ENCODE measurements at places on chromosomes 11 and 22.
A peak's percentile ranks its signal among the peaks of the same experiment; 100 is the strongest.

GRCh38 chr11:7575841-7576725, 62.3 kb downstream of the PPFIBP2 start:
- DNase-seq = no peak

DNA sequence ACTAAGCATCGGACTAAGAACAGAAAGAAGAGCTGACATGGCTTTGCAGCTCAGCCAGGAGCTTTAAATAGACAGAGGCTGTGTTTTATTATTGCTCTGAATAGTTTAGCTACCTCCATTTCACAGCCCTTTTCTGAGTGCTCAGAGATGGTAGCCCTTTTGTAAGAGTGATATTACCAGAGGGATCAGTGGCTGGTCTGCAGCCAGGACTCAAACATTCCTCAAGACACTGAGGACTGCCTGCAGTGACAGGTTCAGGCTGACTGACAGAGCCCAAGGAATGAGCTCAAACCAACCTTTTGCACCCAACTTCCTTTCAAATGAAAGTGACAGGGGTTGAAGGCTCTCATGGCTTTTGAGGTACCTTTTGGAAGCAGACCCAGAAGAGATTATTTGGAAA, 189.0 kb downstream of the DDX10 start:
- no peak for DNase-seq

DNA sequence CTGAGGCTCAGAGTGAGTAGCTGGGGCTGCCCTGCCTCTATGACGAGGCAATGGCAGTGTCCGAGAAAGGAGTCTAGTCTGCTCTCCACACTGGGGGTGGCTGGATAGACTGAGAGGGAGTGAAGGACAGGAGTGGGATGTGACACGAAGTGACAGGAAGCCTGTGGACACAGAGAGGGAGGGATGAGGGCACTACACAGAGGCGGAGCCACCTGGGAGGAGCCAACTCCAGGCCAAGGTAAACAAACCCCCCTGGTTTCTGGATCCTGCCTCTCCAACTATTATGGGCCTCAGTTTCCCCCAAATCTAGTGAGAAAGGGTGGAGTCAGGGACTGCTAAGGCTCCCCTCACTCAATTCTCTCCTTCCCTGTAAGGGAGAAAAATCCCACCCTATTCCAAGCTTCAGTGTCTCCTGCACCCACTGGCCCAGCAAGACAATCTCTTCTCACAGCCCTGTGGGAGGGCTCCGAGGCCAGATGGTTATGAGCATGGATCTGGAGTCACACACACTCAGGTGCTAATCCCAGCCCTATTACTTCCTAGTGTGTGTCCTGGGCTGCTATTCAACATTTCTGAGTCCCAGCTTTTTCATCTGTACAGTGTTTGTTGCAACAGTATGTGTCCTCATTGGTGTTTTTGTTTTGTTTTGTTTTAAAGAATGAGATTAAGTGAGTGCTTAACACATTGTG, 24.9 kb downstream of the ASPHD2 start:
- DNase-seq = no peak

DNA sequence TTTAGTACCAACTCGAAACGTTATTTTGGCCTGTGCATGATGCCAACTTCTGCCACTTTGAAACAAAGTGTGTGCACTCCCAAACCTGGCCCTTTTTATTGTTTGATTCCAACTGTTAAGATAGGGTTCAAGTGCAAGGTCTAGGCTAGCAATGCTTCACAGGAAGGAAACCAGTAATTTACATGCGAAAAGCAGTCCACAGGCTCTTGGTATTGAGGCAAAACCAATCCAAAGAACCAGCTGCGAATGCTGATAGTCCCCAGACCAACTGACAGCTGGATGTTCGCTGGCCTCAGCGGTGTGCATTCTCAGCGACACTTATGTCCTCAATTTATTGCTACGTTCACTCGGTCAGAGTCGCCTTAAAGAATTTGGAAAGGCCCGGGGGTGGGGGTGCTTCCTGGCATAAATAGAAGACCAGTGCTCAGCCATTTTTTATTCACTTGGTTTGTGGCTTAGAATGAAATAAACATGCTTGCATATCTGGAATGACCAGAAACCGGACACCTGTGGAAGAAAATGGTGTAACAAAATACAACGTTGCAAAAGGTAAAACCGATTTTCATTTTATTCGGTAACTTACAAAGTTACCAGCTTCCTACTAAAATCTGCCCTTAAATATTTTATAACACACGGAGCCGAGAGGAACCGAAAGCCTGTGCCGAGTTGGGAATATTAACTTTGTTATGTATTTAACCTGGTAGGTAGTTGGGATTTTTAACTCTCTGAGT, 1.6 kb downstream of the CPT1A start:
- no peak for DNase-seq

DNA sequence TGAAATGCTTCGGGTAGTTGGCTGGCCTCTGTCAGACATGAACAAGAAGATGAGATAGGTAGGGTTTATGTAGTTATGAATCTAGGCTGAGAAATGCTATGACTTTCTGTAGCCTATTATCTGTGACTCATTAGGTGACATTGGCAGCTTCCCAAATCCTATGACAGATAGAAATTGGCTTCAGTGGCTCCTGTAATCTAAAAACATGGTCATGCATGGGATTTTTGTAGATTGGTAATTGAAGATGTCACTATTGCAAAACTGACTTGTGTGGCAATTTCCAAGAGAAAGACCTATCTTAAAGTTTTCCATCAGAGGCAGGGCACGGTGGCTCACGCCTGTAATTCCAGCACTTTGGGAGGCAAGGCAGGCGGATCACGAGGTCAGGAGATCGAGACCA, 29.4 kb upstream of the GRIK4 start:
- no peak for DNase-seq

DNA sequence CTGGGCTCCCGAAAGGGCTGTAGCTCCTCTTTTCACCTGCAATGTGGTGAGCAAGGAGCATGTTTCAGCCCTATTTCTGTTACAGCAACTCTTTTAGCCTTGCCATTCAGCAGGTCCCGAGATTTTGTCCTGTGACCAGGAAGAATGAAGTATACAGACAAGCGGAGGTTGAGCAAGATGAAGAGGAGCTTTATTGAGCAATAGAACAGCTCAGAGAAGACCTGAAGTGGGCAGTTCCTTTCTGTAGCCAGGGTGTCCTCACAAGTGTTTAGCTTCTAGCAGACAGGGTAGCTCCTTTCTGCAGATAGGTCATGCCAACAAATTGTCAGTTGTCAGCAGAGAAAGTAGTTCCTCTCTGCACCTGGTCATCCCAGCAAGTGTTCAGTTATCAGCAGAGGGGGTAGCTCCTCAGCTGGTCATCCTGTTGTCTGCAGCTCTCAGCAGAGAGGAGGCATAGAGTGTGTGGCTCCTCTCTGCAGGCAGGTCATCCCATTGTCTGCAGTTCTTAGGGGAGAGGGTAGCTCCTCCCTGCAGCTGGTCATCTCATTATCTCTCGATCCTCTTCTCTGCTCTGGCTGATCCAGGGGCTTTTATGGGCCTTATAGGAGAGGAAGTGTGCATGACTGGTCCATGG, 5.4 kb upstream of the OR56A4 start:
- no peak for DNase-seq

DNA sequence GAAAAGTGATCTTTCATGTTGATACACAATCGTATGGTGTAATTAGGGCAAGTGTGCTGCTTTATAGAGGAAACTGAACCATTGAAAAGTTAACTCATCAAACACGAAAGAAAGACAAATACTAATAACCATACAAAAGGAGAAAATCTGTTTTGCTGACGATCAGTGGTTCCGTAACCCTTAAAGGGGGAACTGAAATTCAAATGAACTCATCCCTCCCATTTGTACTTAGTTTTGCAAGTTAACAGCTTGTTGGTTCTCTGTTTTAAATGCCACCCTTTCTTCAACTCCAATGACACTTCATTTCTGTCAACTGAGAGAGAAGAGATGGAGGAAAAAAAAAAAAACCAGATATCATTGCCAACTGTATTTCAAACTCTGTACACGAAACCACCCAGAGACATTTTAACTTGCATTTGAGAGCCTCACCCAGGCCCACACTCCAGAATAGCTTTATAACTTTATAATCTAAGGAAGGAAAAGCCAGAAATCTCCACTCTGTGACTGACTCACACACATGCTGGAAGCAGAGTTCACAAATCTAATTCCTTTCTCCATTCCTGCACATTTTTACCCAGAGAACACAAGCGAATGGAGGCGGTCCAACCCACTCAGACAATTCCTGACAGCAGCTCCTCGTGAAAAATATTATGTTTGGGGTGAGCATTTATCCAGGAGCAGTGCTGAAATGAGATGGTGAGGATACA, 17.4 kb upstream of the CSNK2A3 start:
- DNase-seq = no peak

GRCh38 chr11:83836883-83837654, 550.9 kb upstream of the CCDC90B start:
- peak; percentile 22 for DNase-seq

DNA sequence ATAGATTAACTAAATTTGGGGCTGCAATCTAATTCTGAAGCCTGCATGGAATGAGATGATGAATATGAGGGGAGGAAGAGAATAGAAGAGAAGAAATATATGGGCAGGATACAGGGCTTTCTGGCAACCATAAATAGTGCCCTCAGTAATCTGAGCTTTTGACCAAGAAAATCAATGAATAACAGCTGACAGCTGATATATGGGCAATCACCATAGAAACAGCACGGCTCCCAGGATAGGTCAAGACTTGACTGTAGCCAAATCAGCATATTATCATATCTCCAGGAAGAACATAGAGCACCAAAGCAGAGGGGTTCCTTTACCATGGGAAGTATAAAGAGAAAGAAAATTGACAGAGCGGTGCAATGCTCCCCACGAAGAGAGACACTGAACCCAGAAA, 643.8 kb upstream of the TENM4 start:
- no peak for DNase-seq

- DNase-seq = no peak
Observed at GRCh38 chr22:37021710-37022482, 2.4 kb downstream of the MPST start.

- DNase-seq = no peak
Observed at GRCh38 chr11:74468521-74468920, 1.2 kb upstream of the KCNE3 start.

DNA sequence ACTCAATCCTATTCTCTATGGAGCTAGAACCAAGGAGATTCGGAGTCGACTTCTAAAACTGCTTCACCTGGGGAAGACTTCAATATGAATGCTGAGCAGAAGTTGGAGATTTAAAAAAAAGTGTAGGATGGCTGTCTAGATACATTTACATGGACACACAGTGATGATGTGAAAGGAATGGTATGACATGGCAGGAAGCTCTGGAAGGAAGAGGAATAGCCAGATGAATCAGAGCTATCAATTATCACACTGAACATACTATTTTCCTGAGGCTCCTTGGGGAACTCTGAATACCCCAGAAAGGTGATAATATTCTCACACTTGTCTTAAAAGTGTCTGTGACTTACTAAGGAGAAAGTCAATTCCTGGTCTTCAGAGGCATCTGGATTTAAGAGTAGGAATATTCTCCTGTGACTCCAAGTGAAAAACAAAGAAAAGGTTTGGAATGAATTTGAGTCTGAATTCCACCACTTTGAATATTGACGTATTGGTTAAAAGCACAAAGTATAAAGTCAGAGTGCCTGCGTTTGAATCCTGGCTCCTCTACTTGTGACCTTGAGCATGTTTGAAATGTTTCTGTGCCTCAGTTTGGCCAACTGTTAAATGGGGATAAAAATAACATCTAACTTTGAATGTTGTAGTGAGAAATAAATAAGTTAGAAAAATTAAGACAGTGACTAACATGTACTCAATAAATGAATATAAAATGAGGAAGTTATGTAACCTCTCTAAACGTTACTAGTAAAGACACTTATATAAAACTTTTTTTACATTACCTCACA, 1.3 kb downstream of the OR52D1 start:
- no peak for DNase-seq

GRCh38 chr11:99117603-99118002, 96.9 kb downstream of the CNTN5 start:
- DNase-seq = no peak

- no peak for DNase-seq
Observed at GRCh38 chr22:27336151-27337090, 465.1 kb downstream of the MN1 start.

DNA sequence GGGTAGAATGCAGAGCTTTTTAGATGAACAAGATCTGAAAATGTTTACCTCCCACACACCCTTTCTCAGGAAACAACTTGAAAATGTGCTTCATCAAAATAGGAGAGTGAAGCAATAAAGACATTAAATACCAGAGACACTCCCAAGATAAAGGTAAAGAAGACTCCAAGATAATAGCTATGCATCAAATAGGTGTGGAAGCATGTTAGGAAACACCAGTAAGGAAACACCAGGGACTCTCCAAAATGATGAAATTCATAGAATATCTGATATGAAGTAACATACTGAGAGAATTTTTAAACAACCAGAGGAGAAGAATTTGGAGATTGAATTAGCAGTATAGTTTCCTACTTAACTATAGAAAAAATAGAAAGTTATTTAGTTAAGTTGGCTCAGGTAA, 57.0 kb downstream of the OR10A6 start:
- DNase-seq = no peak

DNA sequence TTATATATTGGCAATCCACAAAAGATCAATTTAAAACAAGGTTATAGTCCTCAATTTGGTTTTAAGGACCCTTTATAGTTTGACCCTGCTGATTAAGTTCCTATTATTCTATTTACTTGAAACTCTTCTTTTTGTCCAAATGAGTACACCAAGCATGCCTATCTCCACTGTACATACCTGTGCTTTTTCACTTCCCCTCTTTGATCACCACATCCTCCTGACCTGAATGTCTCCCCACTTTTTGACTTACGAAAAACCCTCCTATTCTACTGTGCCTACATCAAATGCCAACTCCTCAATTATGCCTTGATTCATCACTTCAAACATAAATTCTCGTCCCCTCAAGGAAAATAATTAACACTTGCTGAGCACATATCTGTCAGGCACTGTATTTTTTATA, 113.5 kb downstream of the SOX6 start:
- no peak for DNase-seq

DNA sequence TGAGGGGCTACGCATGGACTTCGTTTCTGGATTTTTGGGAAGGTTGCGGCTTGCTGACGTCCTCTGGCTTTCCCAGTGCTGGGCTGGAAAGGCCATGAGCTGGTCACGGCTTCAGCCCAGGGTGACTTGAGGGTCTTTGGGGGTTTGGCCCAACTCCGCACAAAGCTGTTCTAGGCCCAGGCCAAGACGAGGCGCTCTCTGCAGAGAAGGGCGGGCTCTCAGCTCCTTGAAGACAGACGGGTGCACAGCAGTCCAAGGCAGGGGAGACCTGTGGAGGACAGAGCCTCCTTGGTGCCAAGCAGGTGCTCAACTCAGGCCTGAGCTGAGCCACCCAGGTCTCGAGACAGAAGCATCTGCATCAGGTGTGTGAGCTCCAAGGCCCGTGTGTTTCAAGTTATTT, 1003.7 kb downstream of the BRD1 start:
- no peak for DNase-seq

- no peak for DNase-seq
Observed at GRCh38 chr11:1879941-1880720, 11.6 kb downstream of the PRR33 start.

GRCh38 chr11:44015624-44016007, 32.2 kb upstream of the ACCSL start:
- DNase-seq = no peak

- DNase-seq = no peak
Observed at GRCh38 chr11:87307101-87307500, 269.4 kb downstream of the TMEM135 start.

Data from NCI-H187 (cell line).